ENCODE measurements at places on chromosomes 13 and 19. TPM values are rescaled to one million over a fixed set of nuclear protein-coding genes. Genes with fewer than 3 reads are reported as not detected.

LILRA1 gene
- total RNA-seq: not detected

- DNase-seq: no peak
Observed at GRCh38 chr13:88042489-88042888, 371.3 kb downstream of the SLITRK5 start.

DNA sequence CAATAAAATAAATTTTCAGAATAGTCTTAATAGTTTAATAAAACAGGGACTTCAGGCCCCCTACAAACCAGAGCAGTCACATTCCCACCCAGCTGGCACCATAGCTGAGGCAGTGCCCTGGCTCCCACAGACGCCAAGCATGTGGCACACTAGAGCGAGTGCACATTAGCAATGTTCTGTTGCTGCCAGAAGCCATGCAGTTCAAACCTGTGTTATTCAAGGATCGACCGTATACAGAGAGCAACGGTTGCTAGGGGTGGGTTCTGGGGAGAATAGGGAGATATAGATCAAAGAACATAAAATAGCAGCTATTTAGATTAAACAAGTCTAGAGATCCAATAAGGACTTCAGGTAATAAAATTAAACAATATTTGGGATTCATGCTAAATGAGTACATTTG lies 419.3 kb upstream of the KLHL1 start:
- no peak for DNase-seq

EFNB2 gene
- total RNA-seq: 11.6 TPM

OXGR1 gene
- total RNA-seq: 0.24 TPM

ZIM2 gene
- 0.24 TPM for total RNA-seq

DNA sequence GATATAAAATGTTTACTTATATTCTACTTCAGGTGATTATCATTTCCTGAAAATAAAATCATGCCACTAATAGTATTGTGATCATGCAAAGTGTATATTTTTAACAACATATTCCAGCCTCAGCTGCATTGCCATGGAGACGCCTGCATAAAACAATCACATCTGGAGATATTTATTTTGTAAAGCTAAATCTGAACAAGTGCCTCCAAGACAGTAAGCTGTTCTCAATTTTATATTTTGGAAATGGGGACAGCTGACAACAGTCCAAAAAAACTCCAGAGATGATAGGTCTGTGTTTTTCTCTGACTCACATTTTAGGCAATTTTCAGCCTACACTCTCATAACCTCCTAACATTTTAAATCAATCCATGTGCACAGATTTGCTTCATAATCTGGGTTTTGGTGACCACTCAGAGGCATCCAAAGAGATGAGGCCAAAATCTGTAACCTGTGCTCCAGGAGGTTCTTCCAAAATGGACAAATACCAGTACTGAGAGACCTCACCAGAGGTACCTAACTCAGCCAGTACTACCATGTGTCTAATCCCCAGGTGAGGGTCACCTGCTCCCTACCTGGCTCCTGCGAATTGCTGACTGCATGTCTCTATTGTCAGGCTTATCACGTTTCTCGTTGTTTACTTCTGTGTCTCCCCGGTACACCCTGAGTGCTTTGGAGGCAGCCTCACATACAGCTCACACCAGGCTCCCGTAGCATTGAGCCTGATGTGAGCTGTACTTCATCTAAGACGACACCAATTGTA lies 62.7 kb downstream of the COL4A1 start:
- no peak for DNase-seq

- DNase-seq: no peak
Observed at GRCh38 chr13:21047591-21048282, 13.6 kb downstream of the LATS2 start.

GRCh38 chr13:30895773-30896172 lies 10.3 kb upstream of the MEDAG start:
- peak; percentile 56 for DNase-seq

- peak; percentile 79 for DNase-seq
Observed at GRCh38 chr19:44677019-44677811, 5.9 kb downstream of the CEACAM19 start.

- DNase-seq: peak; percentile 26
Observed at GRCh38 chr13:30679483-30680330, 55.6 kb upstream of the ALOX5AP start.

NLRP5 gene
- total RNA-seq: not detected

PALM gene
- total RNA-seq: 0.10 TPM

- peak; percentile 89 for DNase-seq
Observed at GRCh38 chr19:16920816-16921529, 32.2 kb downstream of the F2RL3 start.

DNA sequence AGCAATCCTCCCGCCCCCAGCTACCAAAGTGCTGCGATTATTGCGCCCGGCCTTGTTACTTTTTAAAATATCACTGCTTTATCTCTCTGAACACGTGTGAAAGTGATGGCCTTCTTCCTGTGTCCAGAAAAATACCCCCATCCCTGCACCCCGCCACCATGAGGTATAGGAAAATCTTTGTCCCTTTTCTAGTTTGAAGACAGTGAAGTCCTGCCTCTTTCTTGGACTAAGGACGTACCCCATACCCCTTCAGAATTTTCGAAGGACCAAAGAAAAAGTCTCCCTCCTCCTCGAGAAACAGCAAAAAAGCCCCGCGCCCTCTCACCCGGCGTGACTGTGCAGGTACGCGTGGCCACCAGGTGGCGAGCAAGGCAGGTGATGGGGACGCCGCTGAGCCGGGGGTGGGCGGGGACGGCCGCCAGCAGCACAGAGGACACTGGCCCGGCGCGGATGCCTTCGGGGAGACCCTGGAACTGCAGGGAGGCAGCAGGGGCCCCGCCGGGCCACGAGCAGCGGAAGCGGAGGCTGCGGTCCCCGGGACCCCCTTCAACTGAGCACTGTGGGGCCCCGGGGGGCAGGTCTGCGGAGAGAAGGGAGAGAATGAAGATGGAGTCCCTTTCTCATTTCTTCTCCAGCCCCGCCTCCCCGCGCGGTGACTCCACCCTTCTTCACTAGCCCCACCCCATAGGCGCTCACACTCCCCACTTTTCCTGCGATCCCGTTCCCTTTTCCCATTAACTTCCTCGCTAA lies 3.2 kb downstream of the VSIG10L start:
- peak; percentile 75 for DNase-seq

DNA sequence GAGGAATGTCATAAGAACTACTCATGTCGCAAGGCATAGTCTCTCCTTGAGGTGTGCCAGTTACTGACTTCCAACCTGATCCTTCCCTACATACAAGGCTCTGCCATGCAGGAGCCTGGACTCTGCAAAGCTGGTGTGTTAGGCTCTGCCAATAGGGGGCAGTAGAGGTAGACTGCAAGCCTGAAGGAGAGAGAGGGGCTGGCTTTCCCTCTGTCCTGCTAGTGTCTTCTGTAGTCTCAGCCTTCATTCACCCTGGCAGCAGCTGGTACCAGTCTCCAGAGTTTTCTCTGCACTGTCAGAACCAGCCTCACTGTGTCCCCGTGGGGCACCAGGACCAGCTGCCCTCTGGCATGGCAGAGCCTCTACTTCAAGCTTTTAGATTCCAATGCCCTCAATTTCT lies 14.5 kb downstream of the SHISA2 start:
- DNase-seq: no peak

GRCh38 chr13:110330491-110331011 lies 23.5 kb downstream of the COL4A2 start:
- DNase-seq: no peak

GRCh38 chr13:43279696-43280095 lies 256.3 kb downstream of the DNAJC15 start:
- no peak for DNase-seq

GRCh38 chr19:42546831-42547500 lies 18.7 kb upstream of the CEACAM1 start:
- DNase-seq: no peak

FBXO17 gene
- 22.1 TPM for total RNA-seq

DNA sequence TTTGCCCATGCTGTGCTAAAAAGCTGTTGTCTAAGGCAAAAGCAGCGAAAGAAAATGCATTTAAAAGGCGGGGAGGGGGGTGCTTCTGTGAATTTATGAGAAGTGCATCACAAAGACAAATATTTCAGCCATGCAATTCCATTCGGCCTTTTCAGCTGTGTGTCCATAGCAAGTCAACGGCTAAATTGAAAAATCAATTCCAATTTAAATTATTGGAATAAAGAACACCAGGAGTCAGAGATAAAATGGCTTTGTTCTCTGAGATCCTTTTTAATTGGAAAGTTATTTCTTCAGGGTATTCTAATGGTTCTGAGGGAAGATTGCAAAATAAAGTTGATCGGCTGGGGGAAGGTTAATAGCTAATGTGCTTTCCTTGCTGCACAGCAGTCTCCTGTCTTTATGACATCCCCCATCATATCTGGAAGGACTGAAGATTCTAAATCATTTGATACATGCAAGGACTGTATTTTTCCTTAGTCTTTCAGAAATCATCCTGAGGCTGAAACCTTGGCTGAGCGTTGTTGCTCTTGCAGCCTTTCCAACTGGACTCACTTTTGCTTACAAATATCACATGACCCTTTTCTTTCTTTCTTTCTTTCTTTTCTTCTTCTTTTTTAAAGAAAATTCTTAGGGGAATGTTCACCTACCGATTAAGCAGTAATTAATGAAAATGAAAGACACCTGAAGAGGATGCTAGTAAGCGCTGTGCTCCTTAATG lies 647.1 kb downstream of the DACH1 start:
- no peak for DNase-seq

PLPPR3 gene
- total RNA-seq: not detected

ZNF726 gene
- total RNA-seq: 4.9 TPM

FXYD7 gene
- not detected for total RNA-seq

DNA sequence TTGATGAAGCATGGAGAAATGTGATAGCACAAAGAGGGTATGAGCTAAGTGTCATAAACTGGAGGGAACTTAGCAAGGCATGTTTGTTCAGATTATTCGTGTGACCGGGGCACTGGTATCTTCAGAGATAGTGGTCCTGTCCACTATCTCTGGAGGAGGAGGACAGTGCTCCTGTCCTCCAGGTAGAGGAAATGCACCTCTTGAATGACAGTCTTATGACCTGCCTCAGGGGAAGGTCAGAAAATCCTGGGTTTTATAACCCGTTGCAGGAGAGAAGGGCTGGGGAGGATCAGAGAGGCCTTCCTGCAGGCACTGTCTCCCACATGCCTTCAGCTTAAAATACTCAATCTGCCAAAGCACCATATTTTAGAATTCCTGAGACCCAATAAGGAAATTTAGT lies 213.5 kb upstream of the UBL3 start:
- DNase-seq: no peak

CYP4F2 gene
- total RNA-seq: not detected

- no peak for DNase-seq
Observed at GRCh38 chr19:19633711-19634515, 5.9 kb upstream of the LPAR2 start.

ZNF43 gene
- 6.5 TPM for total RNA-seq

- no peak for DNase-seq
Observed at GRCh38 chr13:50948601-50949000, 39.0 kb downstream of the RNASEH2B start.

- DNase-seq: no peak
Observed at GRCh38 chr19:1181606-1182005, 7.5 kb upstream of the SBNO2 start.

DNA sequence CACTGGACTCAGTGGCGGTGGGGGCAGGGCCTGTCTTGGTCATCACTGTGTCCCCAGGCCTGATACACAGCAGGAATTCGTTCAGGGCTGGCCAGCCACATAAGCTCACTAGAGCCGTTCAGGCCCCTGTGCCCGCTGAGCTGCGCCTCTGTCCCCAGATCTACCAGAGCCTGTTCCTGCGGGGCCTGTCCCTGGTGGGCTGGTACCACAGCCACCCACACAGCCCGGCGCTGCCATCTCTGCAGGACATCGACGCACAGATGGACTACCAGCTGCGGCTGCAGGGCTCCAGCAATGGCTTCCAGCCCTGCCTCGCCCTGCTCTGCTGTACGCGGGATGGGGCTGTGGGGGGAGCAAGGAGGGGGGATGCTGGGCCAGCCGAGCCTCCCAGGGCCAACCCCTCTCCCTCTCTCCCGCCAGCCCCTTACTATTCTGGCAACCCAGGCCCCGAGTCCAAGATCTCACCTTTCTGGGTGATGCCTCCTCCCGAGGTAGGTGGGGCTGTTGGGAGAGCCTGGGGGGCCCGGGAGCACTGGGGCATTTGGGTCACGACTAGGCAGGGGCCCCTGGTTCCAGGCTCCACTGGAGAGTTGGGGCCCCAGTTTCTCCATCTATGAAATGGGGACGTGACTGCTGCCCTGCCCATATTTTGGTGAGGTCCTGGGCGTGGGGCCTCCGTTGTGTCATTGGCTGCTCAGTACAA lies 13.9 kb downstream of the MPND start:
- DNase-seq: no peak
